Fibroblast of skin of right quadriceps (primary cell): ENCODE measurements at places on chromosomes 3 and 15.
A peak's percentile ranks its signal among the peaks of the same experiment; 100 is the strongest.

- peak; percentile 87 for DNase-seq
Measured at GRCh38 chr3:188578576-188579363, 424.8 kb downstream of the LPP start.

GRCh38 chr3:194875581-194876402, 190.1 kb downstream of the FAM43A start:
- peak; percentile 34 for DNase-seq

GRCh38 chr3:14663396-14664135, 11.4 kb upstream of the C3orf20 start:
- no peak for DNase-seq

GRCh38 chr3:27615555-27615954, 106.6 kb downstream of the EOMES start:
- DNase-seq, result no peak

- DNase-seq, result peak; percentile 50
Measured at GRCh38 chr3:4417449-4417848, 49.6 kb downstream of the SUMF1 start.

- DNase-seq, result no peak
Measured at GRCh38 chr3:43317461-43318316, 31.3 kb downstream of the SNRK start.

DNA sequence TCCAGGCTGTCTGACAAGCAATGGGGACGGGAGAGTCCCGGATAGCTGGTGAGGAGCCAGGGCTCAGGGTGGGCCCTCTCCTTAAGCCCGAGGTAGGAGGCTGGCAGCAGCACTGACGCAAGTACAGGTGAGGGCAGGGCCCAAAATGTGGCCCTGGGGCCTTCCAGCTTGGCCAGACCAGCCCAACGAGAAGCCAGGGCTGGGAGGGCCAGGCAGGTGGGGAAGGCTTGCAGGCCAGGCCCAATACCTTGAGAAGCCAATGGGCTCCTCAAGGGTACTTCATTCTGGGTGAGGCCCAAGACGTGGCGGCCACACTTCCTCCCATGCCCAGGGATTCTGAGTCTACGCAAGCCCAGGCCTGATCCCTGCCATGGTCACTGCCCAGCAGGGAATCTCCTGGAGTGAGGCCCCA, 37.2 kb downstream of the AMOTL2 start:
- DNase-seq, result no peak

GRCh38 chr3:141091426-141091825, 40.3 kb downstream of the SPSB4 start:
- DNase-seq, result no peak
